ENCODE measurements at places on chromosomes 3 and 15.

- DNase-seq, result no peak
These were observed 758.4 kb upstream of the ROBO1 start for GRCh38 chr3:80526153-80526552.

DNA sequence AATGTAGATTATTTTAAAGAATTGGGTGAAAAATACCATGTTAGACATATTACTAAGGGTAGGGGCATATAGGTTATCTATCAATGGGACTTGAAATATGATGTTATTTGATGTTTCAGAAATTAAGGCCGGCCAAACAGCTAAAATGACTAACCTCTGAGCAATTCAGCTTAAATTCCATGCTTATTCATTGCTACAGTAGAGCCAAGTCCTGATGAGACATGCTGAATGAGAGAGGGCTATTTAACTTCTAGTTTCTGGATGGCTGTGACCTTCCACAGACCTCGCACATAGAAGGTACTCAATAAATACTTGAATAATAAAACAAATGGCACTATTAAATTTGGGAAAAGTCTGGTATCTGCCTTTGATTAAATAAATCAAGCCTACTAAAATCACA, 175.6 kb upstream of the WNT5A start:
- no peak for DNase-seq

- no peak for DNase-seq
These were observed 105.8 kb upstream of the GAP43 start for GRCh38 chr3:115517457-115518050.

DNA sequence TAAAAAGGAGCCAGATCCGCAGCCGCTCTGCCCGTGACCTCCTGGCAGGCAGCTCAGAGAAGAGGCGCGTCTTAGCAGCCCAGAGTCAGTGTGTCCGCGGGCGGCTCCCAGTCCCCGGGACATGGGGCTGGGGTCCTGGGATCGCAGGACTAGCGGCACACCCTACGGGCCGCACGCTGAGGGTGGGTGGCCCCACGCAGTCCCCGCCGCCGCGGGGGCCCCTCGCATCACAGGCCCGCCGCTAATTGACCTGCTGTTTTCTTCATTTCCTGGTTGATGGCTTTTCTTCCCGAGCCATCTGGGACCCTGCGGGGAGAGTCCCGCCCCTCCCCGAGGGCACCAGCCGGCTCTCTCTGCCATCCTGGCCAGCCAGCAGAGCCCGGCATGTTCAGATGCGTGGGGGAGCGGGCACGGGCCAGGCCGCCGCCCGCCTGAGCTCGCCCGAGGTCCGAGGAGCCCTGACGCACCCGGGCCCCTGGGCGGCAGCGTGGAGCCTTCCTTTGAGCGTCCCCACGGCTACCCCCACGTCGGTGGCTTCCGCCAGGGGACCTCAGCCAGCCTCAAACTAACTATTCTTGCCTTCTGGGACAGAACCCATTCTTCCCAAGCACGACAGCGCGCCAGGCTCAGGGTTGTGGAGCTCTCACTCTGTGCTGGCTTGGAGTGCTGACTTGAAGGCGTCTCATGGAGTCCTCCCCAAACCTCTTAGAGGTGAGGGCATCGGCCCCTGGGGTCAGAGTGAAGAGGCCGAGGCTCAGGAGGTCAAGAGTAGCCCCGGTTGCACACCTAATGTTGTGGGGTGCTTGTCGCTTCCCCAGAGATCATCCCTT, 34.6 kb upstream of the CACNA2D3 start:
- DNase-seq, result no peak

DNA sequence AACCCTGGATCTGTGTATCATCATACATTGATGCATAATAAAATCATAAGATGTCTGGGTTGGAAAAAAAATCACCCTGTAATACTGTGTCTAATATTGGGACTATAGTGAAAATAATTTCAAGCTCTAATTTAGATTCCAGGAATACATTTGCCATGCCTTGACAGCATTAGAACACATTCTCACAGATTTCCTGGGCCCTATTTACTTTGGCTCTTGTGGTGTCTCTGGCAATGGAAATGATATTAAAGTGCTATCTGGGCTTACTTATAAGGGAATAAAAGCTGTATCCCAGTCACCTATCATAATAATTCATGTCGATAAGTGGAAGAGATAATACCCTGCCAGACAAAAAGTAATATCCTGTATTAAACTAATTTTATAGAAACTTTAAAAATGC, 472.0 kb downstream of the ZPLD1 start:
- no peak for DNase-seq

GRCh38 chr3:26264708-26265107, 357.9 kb upstream of the LRRC3B start:
- DNase-seq, result no peak

- DNase-seq, result no peak
These were observed 11.0 kb upstream of the ILDR1 start for GRCh38 chr3:122033023-122033422.

DNA sequence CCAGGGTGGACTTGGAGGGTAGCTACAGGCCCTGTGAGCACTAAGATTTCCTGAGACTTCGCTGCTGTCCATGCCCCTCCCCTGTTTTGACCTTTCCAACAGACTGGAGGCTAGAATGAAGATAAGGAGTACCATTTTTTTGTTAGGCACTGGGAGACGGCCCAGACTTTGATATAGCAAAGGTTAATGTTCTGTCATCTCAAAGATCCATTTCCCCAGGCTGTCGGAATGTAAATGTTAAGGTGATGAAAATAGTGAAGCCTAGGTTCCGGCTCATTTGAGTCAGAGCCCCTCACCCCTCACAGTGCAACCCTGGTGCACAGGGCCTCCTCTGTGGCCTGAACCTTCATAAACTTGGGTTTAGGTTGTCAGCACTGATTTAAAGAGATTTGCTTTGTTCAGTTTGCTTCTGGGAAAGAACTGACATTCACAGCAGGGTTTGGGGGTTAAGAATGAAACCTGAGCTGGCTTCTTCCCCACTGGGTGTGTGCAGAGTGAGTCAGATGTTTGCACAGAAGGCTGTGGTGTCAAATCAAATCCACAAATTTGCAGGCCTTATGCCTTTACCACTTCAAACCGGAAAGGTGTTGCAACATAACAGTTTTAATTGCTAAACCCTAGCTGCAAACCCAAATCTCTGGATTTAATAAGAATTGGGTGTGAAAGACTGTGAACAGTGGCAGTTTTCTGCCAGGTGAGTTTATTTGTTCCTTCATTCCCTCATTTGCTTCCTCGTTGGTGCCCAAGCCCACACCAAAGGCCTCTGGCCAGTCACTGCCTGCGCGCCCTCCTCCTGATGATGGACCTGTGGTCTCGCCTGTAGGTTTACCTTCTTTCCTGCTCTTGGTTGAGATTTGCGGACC, 20.6 kb upstream of the KCTD6 start:
- DNase-seq, result peak; percentile 76

GRCh38 chr3:109927726-109928125, 590.4 kb upstream of the DPPA4 start:
- no peak for DNase-seq

- DNase-seq, result no peak
These were observed 114.1 kb downstream of the DTWD1 start for GRCh38 chr15:49734831-49735508.

- DNase-seq, result no peak
These were observed 47.3 kb upstream of the TBL1XR1 start for GRCh38 chr3:177244606-177245005.

GRCh38 chr3:49238274-49239127, 38.5 kb downstream of the C3orf62 start:
- no peak for DNase-seq

GRCh38 chr15:51274956-51275355, 63.4 kb downstream of the CYP19A1 start:
- DNase-seq, result no peak

GRCh38 chr15:90790561-90790960, 73.4 kb downstream of the BLM start:
- DNase-seq, result no peak

- no peak for DNase-seq
These were observed 112.6 kb downstream of the FILIP1L start for GRCh38 chr3:100001526-100002270.

DNA sequence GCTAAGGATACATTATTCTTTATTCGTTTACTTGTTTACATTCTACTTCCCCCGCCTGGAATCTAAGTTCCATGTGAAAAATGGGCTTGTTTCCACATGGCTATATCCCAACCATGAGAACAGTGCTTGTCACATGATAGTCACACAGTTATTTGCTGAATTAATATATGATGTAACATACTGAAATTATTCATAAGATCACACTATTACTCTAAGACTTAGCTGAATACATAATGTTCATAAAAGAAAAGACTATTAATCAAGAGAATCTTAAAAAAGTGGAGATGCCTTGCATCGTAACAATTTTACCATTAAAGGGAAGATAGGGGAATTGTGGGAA, 6.5 kb downstream of the PBRM1 start:
- DNase-seq, result no peak

DNA sequence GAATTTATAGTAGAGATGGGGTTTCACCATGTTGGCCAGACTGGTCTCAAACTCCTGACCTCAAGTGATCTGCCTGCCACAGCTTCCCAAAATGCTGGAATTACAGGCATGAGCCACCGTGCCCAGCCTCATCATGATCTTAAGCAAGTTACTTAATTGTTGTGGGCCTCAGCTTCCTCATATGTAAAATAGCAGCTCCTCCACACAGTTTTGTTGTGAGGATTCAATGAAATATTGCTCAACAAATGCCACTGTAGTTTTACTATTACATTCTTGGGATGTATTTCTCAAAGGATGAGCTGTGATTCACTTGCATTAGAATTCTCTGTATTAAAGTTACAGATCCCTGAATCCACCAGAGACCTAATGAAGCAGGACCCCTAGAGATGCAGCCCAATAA, 168.8 kb downstream of the ADAMTS9 start:
- no peak for DNase-seq

DNA sequence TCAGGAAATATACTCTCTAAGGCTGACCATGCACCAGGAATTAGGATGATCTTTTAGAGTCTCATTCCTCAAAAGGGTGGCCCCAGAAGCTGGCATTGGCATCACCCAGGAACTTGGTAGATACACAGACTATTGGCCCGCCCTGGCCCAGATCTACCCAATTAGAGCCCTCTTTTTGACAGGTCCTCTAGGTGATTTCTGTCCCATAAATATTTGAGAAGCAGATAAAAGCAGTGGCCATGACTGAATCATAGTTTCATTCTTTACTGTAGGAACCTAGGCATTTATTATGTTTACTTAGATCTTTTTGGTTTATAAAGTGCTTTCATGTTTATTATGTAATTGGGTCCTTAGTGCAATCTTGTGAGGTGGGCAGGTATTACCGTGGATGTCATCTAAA, 7.6 kb downstream of the TLNRD1 start:
- DNase-seq, result no peak

GRCh38 chr3:11452312-11452711, 180.1 kb downstream of the ATG7 start:
- no peak for DNase-seq

DNA sequence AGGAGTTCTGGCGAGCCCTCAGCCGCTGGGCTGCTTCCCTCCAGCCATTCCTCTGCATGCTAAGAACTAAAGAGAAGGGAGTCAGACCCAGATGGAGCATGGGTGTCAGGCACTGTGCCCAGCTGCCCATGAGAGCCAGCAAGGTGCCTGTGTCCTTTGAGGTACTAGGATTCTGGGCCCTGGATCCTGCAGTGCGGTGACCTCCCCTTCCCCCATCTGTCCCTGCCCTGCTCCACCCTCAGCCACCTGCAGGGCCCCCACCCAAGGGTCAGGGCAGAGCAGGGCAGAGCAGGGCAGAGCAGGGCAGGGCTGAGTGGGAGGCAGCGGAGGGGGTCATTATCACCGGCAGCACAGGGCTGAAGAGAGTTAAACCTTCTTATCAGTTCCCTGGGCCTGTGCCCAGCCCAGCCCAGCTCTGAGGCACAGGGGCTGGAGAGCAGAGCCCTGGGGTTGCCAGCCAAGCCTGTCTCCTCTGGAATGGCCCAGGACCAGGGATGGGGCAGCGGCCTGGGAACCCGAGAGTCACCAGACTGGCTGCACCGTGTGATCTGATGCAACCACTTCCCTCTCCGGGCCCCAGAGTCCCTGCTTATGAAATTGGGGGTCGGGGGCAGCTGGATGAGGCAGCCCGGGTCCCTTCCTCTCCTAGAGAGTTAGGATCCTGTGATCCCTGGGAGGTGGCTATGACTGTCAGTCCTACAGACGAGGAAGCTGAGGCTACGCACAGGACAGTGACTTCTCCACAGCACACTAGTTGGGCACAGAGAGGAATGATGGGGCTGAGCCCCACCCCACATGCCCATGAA, 17.3 kb downstream of the ZDHHC19 start:
- DNase-seq, result no peak

DNA sequence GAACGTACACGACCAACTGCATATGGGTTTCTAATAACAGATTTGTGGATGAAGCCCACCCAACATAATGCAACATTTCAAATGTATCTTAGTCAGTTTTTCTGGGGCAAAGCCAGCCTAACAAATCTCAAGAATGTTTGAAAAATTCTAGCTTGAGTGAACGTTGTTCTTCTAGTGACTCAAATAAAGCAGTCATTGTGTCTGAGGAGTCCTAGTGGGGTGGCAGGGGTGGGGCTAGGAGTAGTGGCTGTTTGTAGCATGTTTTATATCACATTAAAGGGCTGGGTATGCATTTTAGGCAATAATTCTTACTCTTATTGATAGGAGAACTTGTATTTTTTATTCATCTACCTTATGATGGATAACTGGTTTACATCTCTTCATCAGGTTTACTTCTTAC, 6.0 kb downstream of the B3GNT5 start:
- DNase-seq, result no peak

- DNase-seq, result no peak
These were observed 47.7 kb downstream of the MECOM start for GRCh38 chr3:169615833-169616232.

DNA sequence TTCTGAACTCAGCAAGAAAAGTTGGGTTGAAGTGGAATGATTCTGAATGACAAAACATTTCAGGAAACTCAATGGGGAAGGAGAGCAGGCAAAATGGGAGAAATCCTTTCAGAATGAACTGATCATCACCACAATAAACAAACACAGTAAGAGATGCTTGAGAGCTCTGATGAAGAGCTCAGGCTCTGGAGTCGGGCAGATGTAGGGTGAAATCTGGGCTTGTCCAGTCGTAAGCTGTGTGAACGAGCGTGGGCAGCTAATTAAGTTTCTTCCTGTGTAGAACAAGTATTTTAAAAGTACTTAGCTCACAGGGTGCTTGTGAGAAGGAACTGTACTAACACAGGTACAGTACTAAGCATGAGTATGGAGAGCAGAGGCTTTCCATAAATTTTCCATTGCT, 406.2 kb downstream of the FOXP1 start:
- DNase-seq, result no peak

GRCh38 chr3:39282057-39282456, 2.2 kb upstream of the CX3CR1 start:
- DNase-seq, result no peak

- no peak for DNase-seq
These were observed 40.1 kb downstream of the GAP43 start for GRCh38 chr3:115663414-115663813.

GRCh38 chr3:31250116-31250777, 282.5 kb upstream of the STT3B start:
- DNase-seq, result no peak
